ENCODE measurements at places on chromosomes 3 and 15. TPM values are rescaled to one million over a fixed set of nuclear protein-coding genes. Genes with fewer than 3 reads are reported as not detected.

Gene IP6K1
- 37.1 TPM for total RNA-seq

Gene BFSP2
- not detected for total RNA-seq

GRCh38 chr3:10553591-10554235, 48.3 kb upstream of the ATP2B2 start:
- DNase-seq, result peak; percentile 38

Gene LDHAL6B
- not detected for total RNA-seq

DNA sequence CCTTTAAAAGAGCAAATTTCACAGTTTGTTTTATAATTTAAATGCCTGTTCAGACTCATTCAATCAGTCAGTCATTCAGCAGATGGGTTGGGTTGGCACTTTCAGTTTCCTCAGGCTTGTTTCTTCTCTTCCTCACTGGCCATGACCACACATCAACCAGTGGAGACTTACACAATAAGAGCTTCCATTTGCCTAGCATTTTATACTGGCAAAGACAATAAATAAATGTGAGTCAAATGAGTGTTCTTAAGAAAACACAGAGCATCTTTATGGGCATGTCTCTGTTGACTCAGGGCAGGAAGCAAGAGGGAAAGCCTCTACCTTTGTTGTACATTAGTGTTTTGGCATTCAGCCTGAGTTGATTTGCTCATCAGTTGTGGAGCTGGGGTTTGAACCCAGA, 122.6 kb downstream of the EPHB1 start:
- no peak for DNase-seq

Gene CAMKV
- total RNA-seq, result not detected

Gene SLC12A8
- total RNA-seq, result not detected

Gene TEX264
- total RNA-seq, result 72.4 TPM

GRCh38 chr3:64226730-64227129, 1.5 kb upstream of the PRICKLE2 start:
- DNase-seq, result no peak

Gene GHSR
- 0.99 TPM for total RNA-seq

- DNase-seq, result no peak
Observed at GRCh38 chr3:160217675-160218074, 7.5 kb upstream of the C3orf80 start.

DNA sequence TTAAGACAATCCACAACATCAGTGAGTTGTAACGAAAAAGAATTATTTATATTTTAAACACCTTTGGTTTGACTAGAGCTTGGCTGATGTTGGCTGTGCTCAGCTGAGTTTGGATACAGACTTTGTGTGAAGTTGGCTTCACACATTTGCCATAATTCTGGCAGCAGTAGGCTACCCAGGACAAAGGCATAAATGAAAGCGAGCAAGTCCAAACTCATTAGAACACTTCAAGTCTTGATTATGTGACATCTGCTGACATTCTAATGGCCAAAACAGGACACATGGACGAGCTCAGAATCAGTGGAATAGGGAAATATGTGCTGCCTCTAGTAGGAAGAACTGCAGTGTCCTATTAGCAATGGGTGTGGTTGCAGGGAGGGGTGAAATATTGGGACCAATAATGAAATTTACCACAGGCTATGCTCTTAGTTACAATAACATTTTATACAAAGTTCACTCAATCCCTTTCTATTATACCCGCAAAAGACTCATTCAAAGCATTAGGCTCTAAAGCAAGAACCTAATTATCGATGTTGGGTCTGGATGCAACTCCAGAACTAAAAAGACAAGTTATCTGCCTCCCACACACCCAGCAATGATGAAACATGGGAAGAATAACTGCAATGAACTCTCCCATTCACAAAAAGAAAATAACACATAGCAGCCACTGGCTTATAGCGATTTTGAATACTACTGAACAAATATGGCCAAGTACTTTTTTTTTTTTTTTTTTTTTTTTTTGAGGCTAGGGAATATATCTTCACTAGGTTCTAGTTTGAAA, 493.9 kb upstream of the RASGRP1 start:
- no peak for DNase-seq

DNA sequence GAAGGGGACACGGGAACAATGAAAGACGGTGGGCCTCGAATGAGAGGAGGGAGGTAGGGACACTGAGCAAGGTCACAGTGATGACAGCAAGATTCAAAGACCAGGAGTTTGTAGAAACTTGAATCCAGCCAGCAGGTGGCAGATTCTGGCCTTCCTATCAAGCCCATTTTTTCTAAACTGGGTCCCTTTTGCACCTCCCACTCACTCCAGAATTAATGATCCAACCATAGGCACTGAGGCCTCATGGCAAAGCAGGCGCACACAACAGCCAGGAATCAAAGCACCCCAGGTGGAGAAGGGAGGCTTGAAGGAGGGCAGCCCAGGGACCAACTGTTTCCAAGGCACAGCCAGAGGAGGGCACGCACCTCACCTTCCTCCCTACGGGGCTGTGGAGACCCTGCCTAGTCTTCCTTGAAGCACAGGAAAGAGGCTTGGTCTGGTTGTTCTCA, 90.2 kb downstream of the ANP32A start:
- DNase-seq, result peak; percentile 65

GRCh38 chr3:159806412-159806811, 182.2 kb upstream of the IL12A start:
- peak; percentile 82 for DNase-seq

DNA sequence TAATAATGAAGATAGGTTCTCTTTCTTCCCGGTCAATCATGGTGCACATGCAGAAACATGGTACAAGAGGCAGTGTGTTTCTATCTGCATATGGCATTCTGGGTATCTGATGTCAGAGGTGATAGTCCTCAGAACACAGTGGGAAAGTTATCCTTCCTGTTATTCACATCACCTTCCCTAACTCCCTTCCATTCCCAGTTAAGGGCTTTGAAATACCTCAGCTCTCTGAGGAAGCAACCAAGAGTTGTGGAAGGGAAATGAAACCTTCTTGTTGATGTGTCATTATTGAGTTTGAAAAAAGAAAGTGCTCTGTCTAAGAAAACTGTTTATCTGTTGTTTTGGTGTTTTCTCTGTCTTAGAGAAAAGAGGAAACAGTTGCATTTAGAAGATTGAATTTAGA, 21.9 kb upstream of the P2RY13 start:
- no peak for DNase-seq

- no peak for DNase-seq
Observed at GRCh38 chr15:69758291-69758771, 305.7 kb downstream of the RPLP1 start.
